ENCODE measurements at places on chromosomes 16 and 17.

- DNase-seq = no peak
These were observed 49.0 kb upstream of the AKAP1 start for GRCh38 chr17:57035971-57036481.

DNA sequence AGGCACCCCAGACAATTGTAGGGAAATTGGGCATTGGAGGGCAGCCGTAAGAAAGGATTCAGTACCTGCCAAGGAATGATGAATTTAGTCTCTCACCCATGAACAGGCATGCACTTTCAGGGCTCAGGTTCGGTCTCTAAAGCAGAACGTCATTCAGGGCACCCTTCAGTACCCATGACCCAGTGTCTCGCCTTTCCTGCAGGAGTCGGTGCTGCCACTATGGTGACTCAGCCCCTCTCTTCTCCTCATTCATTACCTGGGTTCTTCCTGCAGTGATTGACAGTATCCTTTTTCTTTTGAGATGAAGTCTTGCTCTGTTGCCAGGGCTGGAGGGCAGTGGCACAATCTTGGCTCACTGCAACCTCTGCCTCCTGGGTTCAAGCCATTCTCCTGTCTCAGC is 8.4 kb downstream of the SOST start:
- no peak for DNase-seq

- DNase-seq = no peak
These were observed 299.3 kb downstream of the XYLT1 start for GRCh38 chr16:17171250-17172143.

DNA sequence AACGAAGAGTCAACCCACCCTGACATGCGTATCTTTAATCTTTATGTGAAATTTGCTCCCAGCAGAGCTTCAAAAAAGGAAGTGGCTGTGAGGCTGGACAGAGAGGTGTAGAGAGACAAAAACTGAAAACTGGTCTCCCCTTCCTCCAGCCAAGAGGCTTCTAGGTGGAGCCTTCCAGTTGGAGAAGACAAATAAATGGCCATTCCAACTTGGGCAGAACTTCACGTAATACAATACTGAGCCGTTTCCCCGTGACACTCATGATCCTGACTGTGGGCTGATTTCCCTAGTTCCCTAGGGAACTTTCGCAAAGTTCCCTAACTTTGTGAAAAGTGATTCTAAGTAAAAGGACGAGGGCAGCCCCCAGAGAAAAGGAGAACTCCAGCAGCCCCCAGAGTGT is 78.8 kb downstream of the ZFHX3 start:
- DNase-seq = no peak

- DNase-seq = peak; percentile 78
These were observed 2.2 kb upstream of the LIMD2 start for GRCh38 chr17:63701868-63702720.

- peak; percentile 65 for DNase-seq
These were observed 544 bp downstream of the CYB561 start for GRCh38 chr17:63445571-63445953.

DNA sequence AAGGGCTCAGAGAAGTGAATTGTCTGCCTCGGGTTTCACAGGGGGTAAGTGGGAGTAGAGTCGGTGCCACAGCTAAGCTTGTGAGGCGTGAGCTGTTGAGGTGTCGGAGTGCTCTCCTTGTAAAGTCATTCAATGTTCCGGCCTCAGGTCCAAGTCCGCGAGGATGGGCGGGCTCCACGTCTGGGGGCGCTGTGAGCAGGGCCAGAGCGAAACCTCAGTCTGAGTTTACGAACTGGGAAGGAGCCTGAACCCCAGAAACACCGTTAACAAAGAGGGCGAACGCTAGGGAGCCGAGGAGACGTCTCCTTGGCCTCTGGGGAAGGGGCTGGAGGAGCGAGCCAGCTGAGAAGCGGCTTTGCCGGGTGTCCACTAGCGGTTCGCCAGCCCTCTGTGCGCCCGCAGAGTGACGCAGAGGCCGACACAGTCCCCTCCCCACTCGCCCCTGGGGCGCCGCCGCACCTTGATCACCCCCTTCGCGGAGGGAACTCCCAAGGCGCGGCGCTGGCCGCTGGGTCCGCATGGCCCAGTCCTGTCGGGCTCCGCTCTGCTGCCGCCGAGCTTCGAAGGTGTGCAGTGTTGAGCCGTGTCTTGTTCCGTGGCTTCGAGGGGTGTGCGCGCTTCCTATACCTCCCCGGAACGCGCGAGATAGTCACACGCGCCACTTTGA is 4.9 kb downstream of the IRX3 start:
- peak; percentile 89 for DNase-seq

- DNase-seq = no peak
These were observed 6.6 kb downstream of the CTF1 start for GRCh38 chr16:30903002-30903401.

DNA sequence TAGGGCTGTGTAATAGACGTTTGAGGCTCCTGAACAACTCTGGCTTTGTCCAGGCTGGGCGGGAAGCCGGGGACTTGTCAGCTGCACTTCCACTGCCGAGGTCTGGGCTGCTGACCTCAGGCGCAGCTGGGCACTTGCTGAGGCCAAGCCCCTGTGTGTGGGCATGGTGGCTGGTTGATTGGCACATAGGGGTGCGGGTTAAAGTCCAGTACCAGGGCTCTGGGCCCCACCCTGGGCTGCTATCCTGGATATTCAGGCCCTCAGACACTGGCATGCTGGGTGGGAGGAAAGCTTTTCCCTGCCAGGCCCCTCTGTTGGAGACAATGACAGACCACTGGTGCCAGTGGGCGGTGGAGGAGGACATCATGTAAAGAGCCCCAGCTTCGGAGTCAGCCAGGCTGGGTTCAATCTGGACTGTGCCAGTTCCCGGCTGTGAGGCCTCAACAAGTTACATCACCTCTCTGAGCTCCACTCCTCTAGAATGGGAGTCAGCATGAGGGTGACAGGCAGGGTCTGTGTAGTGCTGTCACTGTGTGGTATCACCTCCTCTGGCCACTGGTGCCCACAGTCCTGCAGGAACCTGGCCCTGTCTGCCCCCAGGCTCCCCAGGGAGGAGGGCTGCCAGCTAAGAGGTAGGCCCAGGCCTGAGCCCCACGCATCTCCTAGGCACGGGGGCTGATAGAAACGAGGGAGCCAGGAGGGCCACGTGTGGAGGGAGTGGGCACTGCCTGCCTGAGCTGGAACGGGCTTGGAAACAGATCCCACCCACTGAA is 42.5 kb downstream of the PSME3IP1 start:
- DNase-seq = no peak

DNA sequence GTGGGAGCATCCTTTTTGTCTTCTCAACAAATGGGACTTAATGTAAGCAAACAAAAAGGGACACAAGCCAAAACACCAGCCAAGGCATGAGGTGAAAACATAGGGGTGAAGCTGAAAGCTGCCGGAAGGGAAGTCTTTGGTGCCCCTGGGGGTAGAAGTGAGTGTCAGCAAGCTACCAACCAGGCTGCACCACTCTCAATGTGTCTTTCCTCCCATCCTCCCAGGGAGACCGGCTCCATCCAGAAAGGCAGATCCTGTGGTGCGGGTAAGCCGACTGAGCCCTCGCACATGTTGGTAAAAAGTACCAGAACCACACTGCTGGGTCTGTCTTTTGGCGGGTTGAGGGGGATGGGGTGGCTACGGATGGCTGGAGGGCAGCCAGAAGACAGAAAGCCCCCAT is 52.0 kb upstream of the SREBF1 start:
- DNase-seq = no peak

GRCh38 chr16:10972819-10973464 is 28.6 kb downstream of the CLEC16A start:
- DNase-seq = no peak

- no peak for DNase-seq
These were observed 155.6 kb upstream of the PLCG2 start for GRCh38 chr16:81623365-81624102.

DNA sequence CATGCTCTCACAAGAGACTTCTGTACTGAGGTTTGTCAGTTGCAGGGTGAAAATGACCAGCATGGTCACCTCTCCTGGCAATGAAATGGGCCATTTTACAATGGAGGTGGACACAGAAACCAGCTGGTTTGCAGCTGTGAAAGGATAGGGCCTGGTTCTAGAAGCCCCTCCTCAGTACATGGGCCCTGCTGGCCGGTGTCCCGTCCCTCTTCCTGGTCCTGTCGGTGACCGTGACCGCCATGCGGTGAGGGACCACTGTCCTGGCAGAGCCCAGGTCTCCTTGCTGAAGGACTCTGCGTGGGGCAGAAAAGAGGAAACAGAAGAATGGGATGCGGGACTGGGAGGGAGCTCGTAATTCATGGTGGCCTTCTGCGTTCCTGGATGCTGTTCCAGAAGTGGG is 76.0 kb upstream of the ZNF423 start:
- DNase-seq = no peak

DNA sequence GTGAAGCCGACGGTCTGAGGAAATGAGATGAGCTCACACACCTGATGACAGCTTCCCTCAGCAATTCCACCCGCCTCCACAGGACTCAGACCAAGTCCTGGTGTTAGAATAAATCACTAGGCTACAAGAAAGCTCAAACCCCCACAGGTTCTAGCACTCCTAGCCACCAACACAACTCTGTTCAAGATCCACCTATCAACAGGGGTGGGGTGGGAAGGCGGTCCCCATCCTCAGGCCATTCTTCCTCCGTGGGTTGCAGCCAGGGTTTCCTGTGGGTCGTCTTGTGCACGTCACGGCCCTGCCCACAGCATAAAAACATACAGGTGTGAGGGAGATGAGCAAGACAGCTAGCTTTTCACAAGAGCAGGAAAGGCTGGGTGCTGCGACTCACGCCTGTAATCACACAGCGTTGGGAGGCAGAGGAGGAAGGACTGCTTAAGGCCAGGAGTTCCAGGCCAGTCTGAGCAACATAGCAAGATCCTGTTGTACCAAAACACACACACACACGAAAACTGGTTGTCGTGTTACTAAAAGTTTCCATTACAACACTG is 81.1 kb downstream of the ANKRD11 start:
- peak; percentile 40 for DNase-seq

DNA sequence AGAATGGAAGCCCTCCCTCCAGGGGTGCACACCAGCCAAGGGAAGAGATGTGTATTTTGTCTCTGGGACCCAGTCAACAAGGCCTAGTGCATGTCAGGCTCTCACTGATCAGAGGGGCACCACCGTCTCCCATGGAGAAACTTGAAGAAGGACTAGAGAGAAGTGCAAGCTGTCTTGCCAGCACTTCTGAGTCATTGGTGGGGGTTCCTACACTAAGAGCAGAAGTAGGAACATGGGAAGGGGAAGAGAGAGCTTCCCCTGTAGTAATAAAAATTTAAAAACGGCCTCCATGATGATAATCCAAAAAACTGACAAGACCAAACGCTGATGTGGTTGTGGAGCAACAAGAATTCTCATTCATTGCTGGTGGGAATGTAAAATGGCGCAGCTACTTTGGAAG is 46.3 kb downstream of the DYNLRB2 start:
- DNase-seq = no peak

GRCh38 chr17:2631211-2631610 is 37.8 kb downstream of the PAFAH1B1 start:
- no peak for DNase-seq

DNA sequence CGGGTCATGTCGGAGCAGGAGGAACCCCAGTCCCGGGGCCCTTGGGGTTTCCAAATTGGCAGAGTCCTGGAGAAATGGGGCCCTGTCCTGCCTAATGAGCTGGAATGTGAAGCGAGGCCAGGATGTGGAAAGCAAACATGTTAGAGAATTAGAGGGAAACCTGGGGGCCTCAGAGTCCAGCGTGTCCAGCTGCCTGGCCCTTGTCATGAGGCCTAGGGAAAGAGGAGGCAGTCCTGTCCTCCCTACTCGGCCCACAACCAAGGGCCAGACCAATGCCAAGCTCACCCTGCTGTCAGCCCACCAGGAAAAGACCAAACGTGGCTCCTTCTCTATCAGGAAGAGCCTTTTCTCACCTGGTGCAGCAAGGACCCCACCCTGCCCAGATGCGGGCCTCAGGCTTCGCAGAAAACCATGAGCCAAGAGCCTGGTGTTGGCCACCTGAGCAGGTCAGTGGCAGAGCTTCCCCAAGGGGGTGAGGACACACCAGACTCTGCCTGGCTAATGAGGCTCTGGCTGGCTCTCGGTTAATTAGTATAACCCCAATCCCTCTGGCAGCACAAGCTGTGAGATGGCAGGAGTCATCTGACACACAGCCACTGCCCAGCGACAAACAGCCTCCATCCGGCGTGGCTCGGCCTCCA is 10.1 kb downstream of the TEKT5 start:
- DNase-seq = no peak

GRCh38 chr16:84068041-84068440 is 25.4 kb upstream of the SLC38A8 start:
- DNase-seq = no peak

DNA sequence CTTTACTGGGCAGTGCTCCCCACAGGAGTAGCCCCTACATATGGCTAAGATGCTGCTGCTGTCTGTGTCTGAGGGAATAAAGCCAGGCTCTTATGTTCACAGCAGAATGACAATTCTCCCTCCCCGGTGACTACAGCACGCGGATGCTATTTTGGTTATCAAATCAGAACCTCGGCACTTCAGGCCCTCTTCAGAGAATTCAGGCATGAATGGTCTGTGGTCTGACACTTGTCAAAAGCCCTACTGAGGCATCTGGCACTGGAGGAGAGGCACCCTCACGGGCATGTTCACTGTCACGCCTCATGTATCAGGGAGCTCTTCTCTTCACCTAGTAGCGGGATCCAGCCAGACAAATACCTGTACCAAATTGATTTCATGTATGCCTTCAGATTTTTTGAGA is 30.4 kb downstream of the KIAA0513 start:
- DNase-seq = no peak

DNA sequence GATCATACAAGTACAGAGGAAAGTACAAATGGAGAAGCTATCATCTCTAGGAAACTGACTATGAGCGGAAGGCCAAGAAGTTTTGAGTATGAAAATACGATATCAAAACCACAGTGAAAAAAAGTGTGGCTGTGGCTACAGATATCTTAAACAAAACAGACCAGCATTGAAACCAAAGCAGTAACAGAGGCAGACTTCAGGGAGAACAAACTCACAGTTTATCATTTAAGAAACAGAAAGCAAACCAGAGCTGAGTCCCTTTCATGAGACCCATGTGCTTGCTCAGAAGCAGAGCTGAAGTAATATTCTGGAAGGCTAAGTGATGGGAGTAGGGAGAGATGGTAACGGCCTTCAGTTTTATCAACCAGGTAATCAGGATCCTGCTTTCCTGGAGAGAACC is 317.8 kb downstream of the CA10 start:
- no peak for DNase-seq

DNA sequence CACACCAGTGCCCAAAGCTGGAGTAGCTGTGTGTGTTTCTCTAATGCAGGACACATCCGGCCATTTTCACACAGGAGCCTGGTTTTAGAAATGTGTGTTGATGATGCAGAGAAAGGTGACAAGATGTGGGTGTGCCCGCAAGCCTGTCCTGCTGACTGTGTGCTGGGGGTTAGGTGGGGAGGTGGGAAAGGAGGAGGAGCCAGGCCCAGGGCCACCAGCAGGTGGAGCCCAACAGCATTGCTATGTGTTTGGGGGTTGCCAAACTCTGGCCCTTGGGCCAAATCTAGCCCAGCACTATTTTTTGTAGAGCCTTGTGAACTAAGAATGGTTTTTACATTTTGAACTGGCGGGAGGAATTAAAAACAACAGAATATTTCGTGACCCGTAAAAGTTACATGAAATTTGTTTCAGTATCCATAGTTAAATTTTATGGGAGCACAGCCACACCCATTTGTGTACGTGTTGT is 61.7 kb upstream of the LGALS9 start:
- peak; percentile 63 for DNase-seq
